ENCODE measurements at places on chromosomes 5 and 9.

GRCh38 chr5:107469485-107470294 is 201.0 kb downstream of the EFNA5 start:
- no peak for DNase-seq

- DNase-seq, result no peak
These were observed 43.4 kb downstream of the PFDN1 start for GRCh38 chr5:140259500-140259899.

DNA sequence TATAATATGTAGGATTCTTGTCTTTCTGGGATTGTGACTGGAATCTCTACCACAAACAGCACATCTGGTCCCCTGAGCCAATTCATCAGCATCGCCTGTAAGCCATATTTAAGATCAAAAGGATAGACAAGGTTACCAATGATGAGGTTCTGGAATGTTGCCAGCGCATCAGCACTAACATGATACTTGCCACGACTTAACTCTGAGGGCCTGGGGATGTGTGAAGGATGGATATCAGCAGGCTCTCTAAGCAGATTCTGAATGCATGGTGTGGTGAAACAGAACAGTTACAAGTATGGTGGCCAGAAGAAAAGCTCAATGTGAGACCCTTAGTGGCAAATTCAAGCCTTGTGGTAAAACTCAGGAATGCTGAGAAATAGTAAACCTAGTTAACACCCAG is 143.0 kb downstream of the XRCC4 start:
- DNase-seq, result no peak

- DNase-seq, result no peak
These were observed 56.3 kb upstream of the SPEF2 start for GRCh38 chr5:35561396-35561795.

Data from Karpas-422 (cell line).